GM10248 (cell line): ENCODE measurements at places on chromosomes 4 and X.

DNA sequence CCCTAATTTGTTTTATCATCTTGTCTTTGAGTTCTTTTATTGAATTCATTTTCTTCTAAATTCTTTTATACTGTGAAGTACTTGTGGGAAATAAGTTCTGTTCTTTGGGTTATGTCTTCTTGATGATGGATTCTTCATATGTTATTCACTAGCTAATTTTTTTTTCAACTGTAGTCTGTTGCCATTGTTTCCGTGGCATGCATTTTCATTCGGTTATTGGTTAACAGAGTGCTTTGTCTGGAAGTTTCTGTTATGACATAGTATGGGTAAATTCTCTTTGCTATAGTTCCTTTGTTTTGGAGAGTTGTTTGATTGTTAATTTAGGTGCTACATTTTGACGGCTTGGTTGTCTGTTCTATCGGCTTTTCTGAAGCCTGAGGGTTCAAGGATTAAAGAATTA is 184.9 kb upstream of the AADAT start:
- no peak for DNase-seq

DNA sequence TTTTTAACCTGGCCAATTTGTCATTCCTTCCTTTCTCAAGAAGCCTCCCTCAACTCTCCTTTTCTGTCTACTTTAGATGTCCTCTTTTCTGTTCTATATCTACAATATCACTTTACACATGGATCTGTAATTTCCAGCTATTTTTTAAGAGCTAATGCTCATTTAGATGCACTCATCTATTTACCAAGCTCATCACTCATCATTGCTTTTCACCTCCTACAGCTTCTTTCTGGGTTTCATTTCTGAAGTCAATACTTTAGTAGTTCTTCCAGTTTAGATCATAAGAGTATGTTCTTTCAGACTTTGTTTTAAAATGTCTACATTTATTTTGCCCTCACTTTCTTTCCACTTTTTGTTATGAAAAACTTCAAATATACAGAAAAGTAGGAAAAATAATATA is 466.9 kb downstream of the MID1IP1 start:
- DNase-seq, result no peak

DNA sequence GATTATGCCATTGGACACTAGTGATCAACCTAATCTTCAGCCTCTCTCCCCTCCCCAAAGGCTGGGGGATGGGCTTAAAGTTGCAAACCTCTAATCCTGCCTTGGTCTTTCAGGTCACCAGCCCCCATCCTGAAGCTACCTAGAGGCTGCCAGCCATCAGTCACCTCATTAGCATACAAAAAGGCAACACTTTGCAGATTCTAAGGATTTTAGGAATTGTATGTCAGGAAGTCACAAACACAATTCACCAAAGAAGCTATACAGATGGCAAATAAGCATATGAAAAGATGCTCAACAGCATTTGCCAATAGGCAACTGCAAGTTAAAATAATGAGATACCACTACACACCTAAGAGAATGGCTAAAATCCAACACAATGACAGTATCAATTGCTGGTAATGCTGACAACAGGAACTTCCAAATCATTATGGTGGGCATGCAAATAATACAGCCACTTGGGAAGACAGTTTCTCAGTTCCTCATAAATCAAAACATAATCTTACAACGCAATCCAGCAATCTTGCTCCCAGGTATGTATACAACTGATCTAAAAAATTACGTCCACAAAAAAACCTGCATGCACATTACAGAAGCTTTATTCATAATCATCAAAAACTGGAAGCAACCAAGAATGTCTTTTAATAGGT is 9.0 kb upstream of the PIM2 start:
- no peak for DNase-seq

DNA sequence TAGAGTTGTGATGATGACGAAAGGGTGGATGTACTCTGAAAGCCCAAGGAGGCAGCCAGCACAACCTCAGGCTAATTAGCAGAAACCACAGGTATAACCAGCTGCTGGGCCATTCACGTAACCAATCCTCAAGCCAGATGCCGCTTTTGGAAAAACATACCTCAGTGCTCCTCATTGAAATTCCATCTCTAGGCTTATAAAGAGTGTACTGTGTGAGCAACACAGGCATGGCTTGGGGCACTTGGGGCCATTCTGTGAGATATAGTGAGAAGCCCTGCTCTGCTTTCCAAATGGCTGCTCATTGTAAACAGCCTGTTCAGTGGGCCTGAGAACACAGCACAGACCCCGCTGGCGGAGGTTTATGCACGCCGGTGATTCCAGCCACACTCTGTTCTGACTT is 182.1 kb upstream of the HHIP start:
- no peak for DNase-seq

GRCh38 chr4:17463606-17464005 is 48.3 kb downstream of the QDPR start:
- DNase-seq, result no peak

GRCh38 chr4:13988353-13989305 is 361.1 kb upstream of the BOD1L1 start:
- DNase-seq, result no peak

DNA sequence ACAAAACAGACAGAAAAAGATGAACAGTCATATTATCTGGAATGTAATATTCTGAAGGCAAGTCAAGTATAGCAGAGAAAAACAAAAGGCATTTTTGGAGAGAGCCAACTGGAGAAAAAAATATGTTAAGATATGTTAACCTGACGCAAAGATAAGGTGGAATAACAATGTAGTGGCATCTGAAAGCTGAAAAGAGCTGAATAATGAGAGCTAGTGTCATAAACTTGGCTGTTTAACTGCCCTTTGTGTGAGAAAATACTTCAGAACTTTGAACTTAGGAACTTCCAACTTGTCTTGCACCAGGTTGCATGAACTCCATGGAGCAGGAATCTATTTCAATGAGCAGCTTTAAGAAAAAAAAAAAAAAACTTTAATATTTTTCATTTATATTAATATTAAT is 32.9 kb downstream of the RAB33A start:
- no peak for DNase-seq

DNA sequence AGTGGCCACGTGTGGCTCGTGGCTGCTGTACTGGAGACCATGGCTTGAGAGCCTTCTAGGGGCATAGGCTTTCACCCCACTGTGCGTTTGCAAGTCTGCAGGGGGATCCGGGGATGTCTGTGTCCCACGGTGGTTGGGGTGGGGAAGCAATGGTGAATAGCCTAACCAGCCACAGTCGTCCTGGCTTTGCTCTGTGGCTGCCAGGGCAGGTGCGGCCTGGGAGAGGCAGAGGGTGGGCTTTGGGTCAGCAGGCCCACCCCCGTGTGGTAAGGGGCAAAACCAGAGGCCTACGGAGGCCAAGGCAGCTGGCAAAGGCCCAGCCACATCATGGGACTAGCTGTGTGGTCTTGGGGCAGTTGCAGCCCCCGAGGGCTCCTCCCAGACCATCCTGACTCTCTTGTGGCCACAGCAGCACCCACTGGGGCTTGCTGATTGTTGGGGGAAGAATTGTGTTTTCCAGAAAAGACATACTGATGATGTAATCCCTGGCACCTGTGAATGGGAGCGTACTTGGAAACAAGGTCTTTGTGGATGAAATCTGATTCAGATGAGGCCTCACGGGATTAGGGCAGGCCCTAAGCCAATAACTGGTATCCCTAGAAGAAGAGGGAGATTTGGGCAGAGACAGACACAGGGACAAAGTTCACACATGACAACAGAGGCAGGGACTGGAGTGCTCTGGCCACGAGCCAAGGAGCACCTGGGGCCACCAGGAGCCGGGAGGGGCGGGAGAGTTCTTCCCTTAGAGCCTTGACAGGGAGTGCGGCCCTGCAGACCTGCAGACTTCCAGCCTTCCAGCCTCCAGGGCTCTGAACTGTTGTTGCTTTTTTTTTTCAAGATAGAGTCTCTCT is 2.9 kb downstream of the CPZ start:
- DNase-seq, result no peak

- DNase-seq, result no peak
These were observed 992.6 kb downstream of the NLGN4X start for GRCh38 chrX:5236096-5236495.
